ENCODE measurements at places on chromosomes 3 and 15.

- no peaks in the 10 kb centered on the region for H3K36me3 ChIP-seq
- H3K27ac ChIP-seq = no peak overlapping the region
- H3K4me3 ChIP-seq = no peak overlapping the region
- no peaks in the 10 kb centered on the region for H3K4me1 ChIP-seq
Measured at GRCh38 chr3:89052386-89052785, 55.0 kb upstream of the EPHA3 start.

DNA sequence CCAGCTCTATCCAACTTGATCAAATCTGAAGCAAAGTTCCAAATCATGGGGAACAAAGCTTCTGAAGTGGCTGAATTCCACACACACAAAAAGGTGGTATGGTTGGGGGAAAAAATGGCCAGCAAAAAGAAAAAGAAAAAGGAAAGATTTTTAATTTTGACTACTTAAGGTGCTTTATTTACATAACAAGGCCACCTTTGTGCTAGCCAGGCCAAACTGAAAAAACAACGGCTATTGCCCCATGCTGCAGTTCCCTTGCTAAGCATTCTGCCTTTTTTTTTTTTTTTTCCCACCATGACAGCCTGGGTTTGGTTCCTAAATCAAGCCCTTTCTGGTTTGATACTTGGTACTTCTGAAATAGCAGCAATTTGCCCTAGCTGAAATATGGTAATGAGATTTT lies 66.5 kb upstream of the DAZL start:
- no peak overlapping the region for H3K27ac ChIP-seq
- H3K27me3 ChIP-seq = no peaks in the 10 kb centered on the region

GRCh38 chr15:85838655-85839054 lies 43.9 kb upstream of the KLHL25 start:
- no peak overlapping the region for H3K4me3 ChIP-seq
- peaks cover 27% of the 10 kb centered on the region for H3K27me3 ChIP-seq
- H3K4me1 ChIP-seq = no peaks in the 10 kb centered on the region
- no peak overlapping the region for H3K27ac ChIP-seq
- DNase-seq = no peak

DNA sequence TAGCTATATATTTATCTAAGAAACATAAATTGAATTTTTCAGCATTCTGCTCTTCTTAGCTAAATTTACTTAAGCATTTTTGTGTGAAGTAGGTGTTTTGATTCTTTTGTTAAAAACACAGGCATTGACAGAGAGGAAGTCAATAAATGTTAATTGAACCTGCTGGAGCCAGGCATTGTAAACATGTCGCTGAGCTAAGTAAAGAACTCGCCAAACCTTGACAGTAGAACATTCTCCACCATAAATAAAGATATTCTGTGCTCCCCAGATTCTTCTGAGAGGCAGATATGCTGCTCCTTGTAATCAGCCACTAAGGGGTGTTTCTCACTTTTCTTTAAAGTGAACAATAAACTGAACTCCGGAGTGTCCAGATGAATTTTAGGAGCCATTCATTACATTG lies 38.4 kb downstream of the SYNM start:
- DNase-seq = no peak
- H3K36me3 ChIP-seq = peaks cover 21% of the 10 kb centered on the region
- H3K4me1 ChIP-seq = no peaks in the 10 kb centered on the region
- no peak overlapping the region for H3K27ac ChIP-seq
- H3K4me3 ChIP-seq = no peak overlapping the region
- H3K27me3 ChIP-seq = no peaks in the 10 kb centered on the region

- H3K4me3 ChIP-seq = no peak overlapping the region
- peaks cover 2% of the 10 kb centered on the region for H3K36me3 ChIP-seq
- H3K27ac ChIP-seq = no peak overlapping the region
- H3K27me3 ChIP-seq = no peaks in the 10 kb centered on the region
- H3K4me1 ChIP-seq = peaks cover 6% of the 10 kb centered on the region
Measured at GRCh38 chr3:61605589-61606175, 44.3 kb downstream of the PTPRG start.

- no peak overlapping the region for H3K4me3 ChIP-seq
- no peak overlapping the region for H3K27ac ChIP-seq
- peaks cover 1% of the 10 kb centered on the region for H3K27me3 ChIP-seq
- no peaks in the 10 kb centered on the region for H3K36me3 ChIP-seq
- no peaks in the 10 kb centered on the region for H3K4me1 ChIP-seq
- no peak for DNase-seq
Measured at GRCh38 chr3:99286266-99286845, 352.0 kb upstream of the COL8A1 start.

GRCh38 chr15:40087068-40087810 lies 21.4 kb downstream of the BMF start:
- no peak for DNase-seq
- H3K27me3 ChIP-seq = no peaks in the 10 kb centered on the region
- peak overlapping the region; percentile 93 for H3K27ac ChIP-seq
- peaks cover 16% of the 10 kb centered on the region for H3K36me3 ChIP-seq
- H3K4me3 ChIP-seq = peak overlapping the region; percentile 20
- peaks cover 88% of the 10 kb centered on the region for H3K4me1 ChIP-seq

- DNase-seq = no peak
- H3K4me1 ChIP-seq = no peaks in the 10 kb centered on the region
- no peaks in the 10 kb centered on the region for H3K36me3 ChIP-seq
Measured at GRCh38 chr3:62548528-62549205, 175.3 kb upstream of the FEZF2 start.

DNA sequence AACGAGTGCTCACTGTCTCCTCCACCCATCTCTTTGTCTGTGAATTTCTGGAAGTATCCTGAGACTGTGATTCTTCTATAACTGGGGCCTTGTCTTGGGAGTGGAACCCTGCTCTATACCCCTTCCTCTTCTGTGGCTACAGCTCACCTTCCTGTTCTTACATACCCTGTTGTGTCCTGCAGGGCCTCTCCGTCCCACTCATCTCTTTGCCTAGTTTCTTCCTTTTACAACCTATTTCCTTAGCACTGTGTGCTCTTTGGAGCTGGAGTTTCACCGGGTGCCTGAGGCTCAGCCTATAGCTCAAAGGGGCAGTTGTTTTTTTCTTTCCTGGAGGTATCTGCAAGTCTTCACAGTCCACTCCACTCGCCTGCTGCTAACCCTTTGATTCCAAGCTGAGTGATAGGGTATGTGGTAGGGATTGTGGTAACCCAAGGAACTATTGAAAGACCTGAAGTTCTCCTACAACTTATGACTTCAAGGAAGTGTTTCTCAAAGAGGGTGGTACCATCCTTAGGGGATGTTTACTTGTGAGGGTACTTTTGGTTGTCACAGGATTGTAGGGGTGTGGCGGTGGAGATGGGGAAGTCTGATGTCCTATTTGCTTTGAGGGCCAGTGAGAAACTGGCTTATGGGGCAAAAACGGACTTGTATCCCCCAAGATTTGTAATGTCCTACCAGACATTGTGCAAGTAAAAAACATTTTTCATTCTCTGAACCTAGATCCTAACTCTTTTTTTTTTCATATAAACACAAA lies 66.6 kb upstream of the ARL8B start:
- H3K27me3 ChIP-seq = no peaks in the 10 kb centered on the region
- no peak overlapping the region for H3K4me3 ChIP-seq
- DNase-seq = no peak
- H3K36me3 ChIP-seq = no peaks in the 10 kb centered on the region
- peaks cover 25% of the 10 kb centered on the region for H3K4me1 ChIP-seq

GRCh38 chr15:59133929-59134427 lies 29.0 kb downstream of the CCNB2 start:
- H3K4me1 ChIP-seq = no peaks in the 10 kb centered on the region
- H3K27me3 ChIP-seq = no peaks in the 10 kb centered on the region
- H3K36me3 ChIP-seq = peaks cover 54% of the 10 kb centered on the region
- H3K4me3 ChIP-seq = no peak overlapping the region

DNA sequence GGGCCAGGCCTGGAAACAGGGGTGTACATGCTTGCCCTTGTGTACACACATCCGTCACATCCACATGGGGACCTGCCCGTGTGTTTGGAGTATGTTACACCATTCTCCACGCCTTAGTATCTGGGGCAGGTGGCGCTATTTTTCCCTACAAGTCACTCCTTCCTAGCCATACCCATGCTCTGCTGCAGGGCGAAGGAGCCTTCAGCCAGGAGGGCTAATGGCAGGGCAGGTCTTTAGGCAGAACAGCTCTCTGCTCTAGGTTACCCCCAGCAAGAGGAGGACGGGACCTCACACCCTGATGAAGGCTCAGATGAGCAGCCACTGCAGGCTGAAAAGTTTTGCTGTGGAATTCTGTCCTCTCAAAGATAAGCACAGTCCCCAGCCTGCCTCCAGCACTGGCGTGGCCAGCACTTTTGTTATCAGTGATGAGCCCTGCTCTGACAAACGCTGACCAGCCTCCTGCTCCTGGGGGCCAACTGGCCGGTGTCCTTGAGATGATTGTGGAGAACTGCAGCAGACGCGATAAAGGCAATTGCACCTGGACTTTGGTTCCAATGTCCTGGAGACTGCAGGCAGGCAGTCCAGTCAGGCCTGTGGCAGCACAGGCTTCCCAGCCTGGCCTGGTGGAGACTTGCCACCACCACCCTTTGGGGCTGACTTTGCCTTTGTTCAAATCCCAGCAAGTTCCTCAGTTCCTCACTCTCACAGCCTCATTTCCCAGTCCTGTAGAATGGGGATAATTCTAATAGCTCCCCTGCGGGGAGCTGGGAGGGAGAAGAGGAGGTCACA lies 19.8 kb upstream of the PIGZ start:
- H3K36me3 ChIP-seq = peaks cover 3% of the 10 kb centered on the region
- no peak overlapping the region for H3K4me3 ChIP-seq
- DNase-seq = peak; percentile 11
- no peaks in the 10 kb centered on the region for H3K27me3 ChIP-seq

GRCh38 chr3:112302150-112302830 lies 8.3 kb upstream of the SLC9C1 start:
- peaks cover 15% of the 10 kb centered on the region for H3K4me1 ChIP-seq
- no peak overlapping the region for H3K4me3 ChIP-seq
- no peaks in the 10 kb centered on the region for H3K27me3 ChIP-seq
- DNase-seq = peak; percentile 55
- H3K27ac ChIP-seq = no peak overlapping the region

GRCh38 chr3:127762787-127763105 lies 59.6 kb downstream of the MGLL start:
- H3K36me3 ChIP-seq = no peaks in the 10 kb centered on the region
- no peak overlapping the region for H3K4me3 ChIP-seq
- no peaks in the 10 kb centered on the region for H3K27me3 ChIP-seq
- no peak for DNase-seq
- peaks cover 1% of the 10 kb centered on the region for H3K4me1 ChIP-seq

DNA sequence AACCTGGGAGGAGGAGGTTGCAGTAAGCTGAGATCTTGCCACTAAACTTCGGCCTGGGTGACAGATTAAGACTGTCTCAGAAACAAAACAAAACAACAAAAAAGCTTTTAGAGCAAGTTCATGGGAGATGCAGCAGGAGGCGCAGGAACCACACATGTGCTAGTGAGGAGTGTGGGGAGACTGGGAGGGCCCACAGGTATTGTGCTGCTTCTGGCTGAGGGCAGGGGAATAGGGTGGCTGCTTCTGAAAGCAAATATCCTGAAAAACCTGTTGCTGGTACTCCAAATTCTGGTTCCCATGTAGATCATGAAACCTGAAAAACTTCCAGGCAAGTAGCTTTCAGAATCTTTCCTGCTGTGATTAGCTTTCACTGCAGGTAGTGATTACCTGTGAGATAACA lies 22.1 kb downstream of the TYRO3 start:
- H3K27ac ChIP-seq = peak overlapping the region; percentile 50
- H3K4me3 ChIP-seq = no peak overlapping the region
- no peaks in the 10 kb centered on the region for H3K36me3 ChIP-seq
- DNase-seq = no peak

DNA sequence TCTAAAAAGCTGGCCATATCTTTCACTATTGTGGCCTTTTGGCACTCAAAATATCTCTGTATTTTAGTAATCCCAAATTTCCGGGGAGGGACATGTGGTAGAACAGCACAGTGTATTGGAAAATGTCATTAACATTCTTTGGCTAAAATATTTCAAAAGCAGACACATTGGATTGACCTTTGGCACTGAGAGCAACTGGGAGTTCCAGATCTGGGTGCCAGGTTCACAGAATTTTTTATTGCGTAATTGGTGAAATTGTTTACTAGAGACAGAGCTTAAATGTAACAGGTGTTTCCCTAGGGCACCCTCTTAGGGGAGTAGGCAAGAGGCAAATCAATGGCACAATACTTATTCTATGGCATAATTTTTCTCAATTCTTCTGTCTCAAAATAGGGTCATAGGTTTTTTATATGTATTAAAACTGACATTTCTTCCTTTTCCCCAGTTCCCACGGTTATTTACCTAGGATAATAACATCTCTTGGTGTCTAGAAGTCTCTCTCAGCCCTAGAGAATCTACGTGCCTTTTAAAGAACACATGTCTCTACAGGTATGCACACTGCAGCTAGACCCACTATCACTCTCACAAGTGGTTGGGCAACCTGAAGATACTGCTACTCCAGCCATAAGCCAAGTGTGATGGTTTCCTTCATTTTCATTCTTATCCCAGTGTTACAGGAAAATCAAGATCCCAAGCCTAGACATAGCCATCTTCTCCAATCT lies 10.6 kb downstream of the RBMS3 start:
- H3K27ac ChIP-seq = no peak overlapping the region
- no peaks in the 10 kb centered on the region for H3K27me3 ChIP-seq
- H3K4me1 ChIP-seq = peaks cover 25% of the 10 kb centered on the region
- no peak for DNase-seq

GRCh38 chr3:137854533-137855261 lies 90.6 kb downstream of the SOX14 start:
- peaks cover 31% of the 10 kb centered on the region for H3K27me3 ChIP-seq
- H3K36me3 ChIP-seq = no peaks in the 10 kb centered on the region
- DNase-seq = no peak
- no peak overlapping the region for H3K27ac ChIP-seq
- H3K4me1 ChIP-seq = no peaks in the 10 kb centered on the region
- H3K4me3 ChIP-seq = no peak overlapping the region

DNA sequence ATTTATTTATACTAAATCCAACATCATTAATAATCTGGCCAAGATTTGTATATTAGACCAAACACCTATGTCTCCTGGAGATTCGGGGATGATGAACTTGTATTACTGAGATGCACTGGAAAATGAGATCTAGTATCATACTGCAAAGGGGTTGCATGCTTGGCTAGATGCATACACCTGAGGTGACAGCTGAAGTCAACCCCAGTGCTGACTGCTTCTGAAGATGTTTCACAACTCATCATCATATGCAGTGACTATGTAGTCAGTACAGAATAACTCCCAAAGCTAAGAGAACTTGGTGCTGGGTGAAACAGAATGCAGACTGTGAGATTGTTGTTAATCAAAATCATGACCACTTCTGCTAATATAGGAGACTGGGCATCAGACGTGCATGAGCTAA lies 1114.2 kb downstream of the NSUN3 start:
- H3K27me3 ChIP-seq = no peaks in the 10 kb centered on the region
- H3K27ac ChIP-seq = no peak overlapping the region
- no peak for DNase-seq

- no peak overlapping the region for H3K4me3 ChIP-seq
- no peaks in the 10 kb centered on the region for H3K27me3 ChIP-seq
- H3K27ac ChIP-seq = no peak overlapping the region
- H3K4me1 ChIP-seq = no peaks in the 10 kb centered on the region
Measured at GRCh38 chr15:56411122-56411749, 46.0 kb downstream of the TEX9 start.

GRCh38 chr15:85761635-85762034 lies 33.1 kb downstream of the KLHL25 start:
- H3K27me3 ChIP-seq = no peaks in the 10 kb centered on the region
- no peaks in the 10 kb centered on the region for H3K4me1 ChIP-seq
- H3K4me3 ChIP-seq = no peak overlapping the region
- H3K27ac ChIP-seq = no peak overlapping the region

GRCh38 chr3:127406309-127407025 lies 118.6 kb upstream of the PRR20G start:
- H3K36me3 ChIP-seq = no peaks in the 10 kb centered on the region
- peaks cover 26% of the 10 kb centered on the region for H3K27me3 ChIP-seq
- no peak overlapping the region for H3K27ac ChIP-seq
- DNase-seq = no peak
- H3K4me1 ChIP-seq = peaks cover 2% of the 10 kb centered on the region
